ENCODE measurements at places on chromosomes 2 and 18.

DNA sequence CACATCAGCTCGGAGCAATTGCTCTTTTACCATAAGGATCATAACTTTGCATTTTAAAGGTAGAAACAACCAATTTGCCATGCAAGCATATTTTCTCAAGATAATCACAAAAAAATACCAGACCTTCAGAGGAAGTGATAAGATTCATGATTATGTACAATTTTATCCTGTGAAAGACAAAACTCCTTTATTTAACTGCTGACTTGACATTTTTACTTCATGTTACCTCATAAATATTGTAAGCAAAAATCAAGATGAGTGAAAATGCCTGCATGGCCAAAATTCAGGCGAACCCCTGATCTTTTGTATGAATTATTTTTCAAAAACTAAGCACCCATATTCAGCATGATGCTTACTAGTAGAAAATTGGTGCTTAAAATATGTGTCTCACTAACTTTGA is 246.4 kb downstream of the CD226 start:
- no peak for DNase-seq

- DNase-seq: no peak
Measured at GRCh38 chr2:181164699-181165098, 184.3 kb downstream of the UBE2E3 start.

DNA sequence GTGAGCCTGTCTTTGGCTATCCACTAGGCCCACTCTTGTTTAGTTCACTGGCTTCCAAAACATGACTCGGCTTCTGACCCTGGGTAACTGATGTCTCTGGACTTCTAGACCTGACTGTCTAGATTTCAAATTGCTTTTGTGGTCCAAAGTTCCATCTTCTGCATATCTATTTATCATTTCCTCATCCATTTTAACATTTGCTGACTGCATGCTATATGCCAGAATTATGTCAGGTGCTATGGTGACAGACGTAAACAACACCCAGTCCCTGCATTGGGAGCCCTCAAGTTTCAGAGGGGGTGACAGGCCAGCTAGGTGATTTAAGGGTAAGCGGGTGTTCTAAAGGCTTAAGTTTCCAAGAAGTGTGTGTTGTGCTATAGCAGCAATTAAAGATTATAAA is 140.9 kb downstream of the PIEZO2 start:
- DNase-seq: no peak

DNA sequence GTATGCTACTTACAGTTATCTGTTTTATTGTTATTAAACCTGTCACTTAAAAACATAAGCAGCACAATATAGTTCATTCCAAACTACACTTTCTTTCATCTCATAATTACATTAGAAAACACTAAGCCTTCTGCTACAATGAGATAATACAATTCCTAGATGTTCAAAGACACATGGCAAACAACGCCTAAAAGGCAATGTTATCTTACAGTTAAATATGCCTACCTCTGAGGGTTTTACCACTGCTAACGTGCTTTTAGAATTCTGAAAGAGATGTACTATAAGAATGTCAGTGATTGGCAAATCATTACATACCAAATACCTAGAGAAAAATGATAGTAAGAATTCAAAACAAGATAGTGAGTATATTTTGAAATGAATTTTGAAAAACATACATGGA is 46.8 kb upstream of the SPOPL start:
- DNase-seq: no peak

DNA sequence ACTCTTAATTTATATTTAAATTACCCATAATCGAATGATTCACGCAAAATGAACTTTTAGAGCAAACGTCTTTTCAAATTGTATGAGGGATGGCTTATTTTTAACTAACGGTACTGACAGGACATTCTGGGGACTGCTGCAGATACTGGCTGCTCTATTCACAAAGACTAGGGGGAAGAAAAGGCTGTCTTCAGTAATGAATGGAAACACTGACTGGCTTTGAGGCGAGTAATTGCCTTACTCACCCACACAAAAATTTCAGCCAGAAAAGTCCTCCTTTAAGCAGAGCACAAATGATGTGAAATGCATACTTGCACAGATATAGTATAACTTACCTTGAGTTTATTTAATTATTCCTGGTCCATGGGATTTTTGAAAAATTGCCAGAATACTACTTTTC is 852.6 kb downstream of the DPP10 start:
- DNase-seq: no peak

- DNase-seq: no peak
Measured at GRCh38 chr18:60892441-60892840, 440.8 kb upstream of the CDH20 start.

- DNase-seq: no peak
Measured at GRCh38 chr2:18787726-18788125, 198.4 kb upstream of the NT5C1B start.

GRCh38 chr2:19857806-19858205 is 44.0 kb downstream of the TTC32 start:
- no peak for DNase-seq

DNA sequence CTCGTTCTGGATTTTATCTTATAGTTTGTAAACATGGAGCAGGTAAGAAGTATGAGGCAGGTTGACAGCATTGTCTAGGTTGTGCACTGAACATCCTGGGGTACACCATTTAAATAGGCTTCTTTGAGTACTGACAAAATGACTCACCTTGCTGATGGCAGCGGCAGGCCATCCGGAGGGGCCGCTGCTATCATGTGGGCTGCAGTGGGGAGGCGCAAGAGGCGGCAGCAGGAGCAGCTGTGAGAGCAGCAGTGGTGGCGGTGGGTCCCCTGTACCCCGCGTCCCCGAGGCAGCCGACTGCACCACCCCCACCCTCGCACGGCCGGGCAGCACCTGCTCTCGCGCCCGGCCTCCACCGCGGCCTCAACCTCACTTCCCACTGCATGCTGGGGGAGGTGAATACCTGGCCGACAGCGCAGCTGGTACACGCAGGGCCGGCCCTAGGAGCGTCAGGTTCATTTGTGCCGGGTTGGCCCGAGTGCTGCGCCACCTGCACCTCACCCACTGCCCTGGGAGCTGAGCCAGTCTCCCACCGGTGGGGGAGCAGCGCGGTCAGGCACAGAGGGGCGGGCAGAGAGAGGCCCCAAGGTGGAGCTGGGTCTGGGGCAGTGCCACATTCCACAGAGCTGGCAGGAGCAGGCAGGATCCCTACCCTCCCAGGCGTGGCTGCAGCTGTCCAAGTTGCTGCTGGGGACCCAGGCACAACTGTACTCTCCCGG is 154.5 kb upstream of the RBMS1 start:
- no peak for DNase-seq

GRCh38 chr18:54416436-54416835 is 58.7 kb downstream of the C18orf54 start:
- no peak for DNase-seq

DNA sequence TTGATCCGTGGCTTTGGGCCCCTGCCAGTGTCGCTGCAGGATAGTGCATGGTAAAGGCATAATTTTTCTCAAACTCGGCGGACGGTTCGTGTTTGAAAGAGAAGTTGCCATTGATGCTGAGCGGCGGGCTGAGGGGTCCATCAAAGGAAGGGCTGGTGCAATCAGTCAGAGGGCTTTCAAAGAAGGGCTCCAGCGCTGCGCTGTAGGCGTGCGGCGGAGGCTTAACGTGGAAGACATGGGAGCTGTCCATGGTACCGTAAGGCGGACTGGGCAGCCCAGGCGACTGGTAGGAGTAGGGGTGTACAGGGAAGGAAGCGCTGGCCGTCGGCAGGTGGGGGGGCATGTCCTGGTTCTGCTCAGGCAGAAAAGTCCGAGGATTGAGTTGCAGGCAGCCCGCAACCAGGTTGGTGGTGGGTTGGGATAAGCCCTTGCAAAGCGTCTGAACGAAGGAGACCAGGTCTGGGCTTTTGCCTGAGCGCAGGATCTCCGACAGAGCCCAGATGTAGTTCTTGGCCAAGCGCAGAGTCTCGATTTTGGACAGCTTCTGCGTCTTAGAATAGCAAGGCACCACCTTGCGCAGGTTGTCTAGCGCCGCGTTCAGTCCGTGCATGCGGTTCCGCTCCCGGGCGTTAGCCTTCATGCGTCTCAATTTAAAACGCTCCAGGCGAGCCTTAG is 2.3 kb downstream of the NEUROD1 start:
- peak; percentile 43 for DNase-seq

DNA sequence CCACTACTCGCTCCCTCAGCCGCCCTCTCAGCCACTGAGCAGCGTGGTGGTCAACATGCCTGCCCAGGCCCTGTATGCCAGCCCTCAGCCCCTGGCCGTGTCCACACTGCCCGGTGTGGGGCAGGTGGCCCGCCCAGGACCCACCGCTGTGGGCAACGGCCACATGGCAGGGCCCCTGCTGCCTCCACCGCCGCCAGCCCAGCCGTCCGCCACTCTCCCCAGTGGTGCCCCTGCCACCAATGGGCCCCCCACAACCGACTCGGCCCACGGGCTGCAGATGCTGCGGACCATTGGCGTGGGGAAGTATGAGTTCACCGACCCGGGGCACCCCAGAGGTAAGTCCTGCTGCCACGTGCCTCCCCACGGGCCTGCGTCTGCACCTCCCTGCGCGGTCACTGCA is 257.5 kb downstream of the KLHL29 start:
- no peak for DNase-seq

- DNase-seq: peak; percentile 30
Measured at GRCh38 chr2:148540022-148540421, 104.5 kb upstream of the EPC2 start.

DNA sequence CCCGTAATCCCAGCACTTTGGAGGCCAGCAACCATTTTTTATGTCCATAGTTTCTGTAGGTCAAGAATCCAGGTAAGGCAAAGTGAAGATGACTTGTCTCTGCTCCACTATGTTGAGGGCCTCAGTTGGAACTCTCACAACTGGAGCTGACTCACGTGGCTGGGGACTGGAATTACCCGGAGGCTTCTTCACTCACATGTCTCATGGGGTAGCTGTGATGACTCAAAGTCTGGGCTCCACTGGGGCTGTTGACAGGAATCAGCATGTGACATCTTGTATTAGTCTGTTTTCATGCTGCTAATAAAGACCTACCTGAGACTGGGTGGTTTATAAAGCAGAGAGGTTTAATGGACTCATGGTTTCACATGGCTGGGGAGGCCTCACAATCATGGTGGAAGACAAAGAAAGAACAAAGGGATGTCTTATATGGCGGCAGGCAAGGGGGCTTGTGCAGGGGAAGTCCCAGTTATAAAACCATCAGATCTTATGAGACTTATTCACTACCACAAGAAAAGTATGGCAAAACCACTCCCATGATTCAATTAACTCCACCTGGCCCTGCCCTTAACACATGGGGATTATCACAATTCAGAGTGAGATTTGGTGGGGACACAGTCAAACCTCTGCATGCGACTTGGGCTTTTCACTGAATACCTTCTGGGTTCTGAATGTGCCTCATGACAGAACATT is 7.8 kb upstream of the PPP1R1C start:
- DNase-seq: no peak

DNA sequence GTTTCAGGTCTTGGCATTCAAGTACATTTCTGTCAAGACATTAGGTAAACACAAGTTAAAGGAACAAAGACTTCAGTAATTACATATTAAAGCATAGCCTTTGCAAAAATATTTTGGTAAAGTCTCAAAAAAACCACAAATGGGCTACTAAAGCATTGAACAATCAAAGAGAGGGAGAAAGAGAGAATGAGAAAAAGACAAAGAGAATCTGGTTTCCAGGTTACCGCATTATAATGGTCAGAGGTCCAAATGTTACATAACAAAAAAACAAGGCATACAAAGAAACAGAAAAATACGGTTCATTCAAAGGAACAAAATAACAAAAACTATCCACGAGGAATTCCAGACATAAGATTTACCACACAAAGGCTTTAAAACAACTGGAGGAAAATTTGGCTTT is 327.9 kb downstream of the AKAIN1 start:
- no peak for DNase-seq

DNA sequence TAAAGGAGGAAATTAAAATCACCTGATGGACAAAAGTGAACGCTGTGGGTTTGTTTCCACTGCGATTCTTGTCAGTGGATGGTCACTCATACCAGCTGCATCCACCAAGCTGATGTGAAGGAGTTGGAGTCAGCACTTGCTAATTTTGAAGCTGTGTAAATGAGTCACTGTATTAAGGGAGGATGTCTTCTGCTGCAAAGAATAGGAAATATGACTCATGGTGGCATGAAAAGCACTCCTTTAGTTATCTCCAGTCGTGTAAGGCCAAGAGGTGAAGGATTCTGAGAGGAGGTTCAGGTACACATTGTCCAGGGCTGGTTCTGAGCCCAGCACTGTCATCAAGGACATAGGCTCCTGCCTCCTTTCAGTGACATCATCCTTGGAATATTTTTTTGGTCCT is 71.7 kb upstream of the SKOR2 start:
- DNase-seq: peak; percentile 50

GRCh38 chr2:161576421-161576820 is 47.8 kb upstream of the SLC4A10 start:
- DNase-seq: no peak

GRCh38 chr2:144571770-144572169 is 51.9 kb upstream of the ZEB2 start:
- no peak for DNase-seq

- no peak for DNase-seq
Measured at GRCh38 chr2:109437325-109438090, 176.3 kb downstream of the SEPTIN10 start.

GRCh38 chr2:181614874-181615638 is 41.8 kb downstream of the CERKL start:
- no peak for DNase-seq

- DNase-seq: no peak
Measured at GRCh38 chr2:171482877-171483276, 39.4 kb upstream of the CYBRD1 start.

DNA sequence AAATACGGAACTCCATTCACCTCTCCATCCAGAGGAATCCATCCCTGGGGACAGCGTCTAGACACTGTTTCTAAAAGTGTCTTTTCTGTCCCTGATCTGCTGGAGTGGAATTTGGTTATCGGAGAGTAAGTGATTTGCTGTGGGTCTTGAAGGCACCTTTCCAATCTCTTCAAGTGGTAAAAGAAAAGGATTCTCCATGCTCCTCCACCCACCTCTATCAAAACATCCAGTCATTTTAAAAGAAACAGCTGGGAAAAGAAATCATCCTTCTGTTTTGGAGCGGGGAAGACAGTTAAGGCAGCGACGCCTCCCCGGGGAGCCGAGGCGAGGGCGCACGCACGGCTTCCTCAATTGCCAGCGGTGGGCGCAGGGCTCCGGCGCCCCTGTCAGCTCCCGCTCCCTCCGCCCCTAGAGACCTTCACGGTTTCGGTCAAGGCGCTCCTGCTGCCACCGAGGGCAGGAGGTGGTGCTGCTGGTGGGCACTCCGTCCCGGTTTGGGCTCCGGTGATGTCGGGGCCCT is 547 bp downstream of the SLC35F5 start:
- peak; percentile 33 for DNase-seq

All from activated CD4-positive, alpha-beta T cell treated with anti-CD3 and anti-CD28 coated beads, Interleukin-2, amount 50 U/mL, for 16 hours (primary cell).